ENCODE measurements at places on chromosomes 2 and 18.
A peak's percentile ranks its signal among the peaks of the same experiment; 100 is the strongest.

- peak; percentile 48 for DNase-seq
Measured at GRCh38 chr2:46073540-46074046, 223.6 kb upstream of the EPAS1 start.

GRCh38 chr18:57855551-57855950, 52.4 kb upstream of the ATP8B1 start:
- no peak for DNase-seq

DNA sequence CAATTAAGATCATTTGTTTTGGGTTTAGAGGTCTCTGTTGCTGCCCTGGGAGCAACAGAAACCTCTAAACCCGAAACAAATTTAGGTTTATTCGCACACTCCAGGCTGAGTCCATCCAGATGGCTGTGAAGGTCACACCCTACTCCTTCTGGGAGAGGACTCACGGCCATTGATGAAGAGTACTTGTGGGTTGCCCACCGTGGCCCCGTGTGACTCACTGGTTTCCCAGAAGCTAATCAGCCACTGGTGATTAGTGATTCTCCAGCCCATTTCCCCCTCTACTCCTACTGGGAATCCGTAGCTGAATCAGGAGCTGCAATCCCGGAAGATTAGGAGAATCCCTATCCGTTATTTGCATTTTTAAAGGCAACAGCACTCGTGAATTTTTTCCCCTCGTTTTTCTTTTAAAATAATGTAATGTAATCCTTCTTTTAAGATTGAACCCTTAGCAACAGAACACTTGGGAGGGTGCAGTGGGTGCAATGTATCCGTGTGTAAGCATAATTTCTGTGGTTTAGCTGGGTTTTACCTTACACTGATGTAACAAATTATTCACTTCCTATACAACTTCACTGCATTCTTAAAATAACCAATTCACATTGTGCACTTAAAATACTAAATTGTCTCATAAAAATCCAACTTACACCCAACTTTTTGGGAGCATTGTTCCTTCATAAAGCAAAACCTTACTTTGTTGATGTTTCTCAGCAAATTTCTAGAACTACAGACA, 27.5 kb upstream of the EPAS1 start:
- no peak for DNase-seq

GRCh38 chr18:2627821-2628276, 27.7 kb upstream of the SMCHD1 start:
- no peak for DNase-seq

- no peak for DNase-seq
Measured at GRCh38 chr2:95039363-95039762, 13.9 kb downstream of the MAL start.

- no peak for DNase-seq
Measured at GRCh38 chr2:8212239-8212638, 469.6 kb upstream of the ID2 start.

DNA sequence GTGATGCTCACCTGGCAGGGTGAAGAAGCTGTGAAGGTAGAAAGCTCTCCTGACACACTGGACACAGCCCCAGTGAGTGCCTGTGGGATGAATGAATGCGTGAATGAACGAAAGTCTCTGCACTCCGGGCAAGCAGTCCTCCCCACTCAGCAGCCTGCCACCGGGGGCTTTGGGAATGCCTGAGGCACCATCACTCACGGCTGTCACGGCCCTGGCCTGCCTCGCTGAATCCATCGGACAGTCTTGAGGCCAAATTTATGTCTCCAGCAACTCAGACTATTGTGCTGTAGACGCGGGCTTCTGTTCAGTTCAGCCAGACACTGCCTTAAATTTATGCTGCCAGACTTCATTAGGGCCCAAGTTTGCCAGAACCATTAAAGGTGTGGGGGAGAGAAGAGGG, 62.9 kb upstream of the TEX51 start:
- DNase-seq = no peak

- DNase-seq = no peak
Measured at GRCh38 chr18:36672437-36673344, 156.1 kb downstream of the TPGS2 start.

Measured in Panc1 (cell line).